ENCODE measurements at places on chromosomes 7 and 10.

GRCh38 chr7:128067983-128068382 lies 36.7 kb upstream of the LRRC4 start:
- DNase-seq: no peak

DNA sequence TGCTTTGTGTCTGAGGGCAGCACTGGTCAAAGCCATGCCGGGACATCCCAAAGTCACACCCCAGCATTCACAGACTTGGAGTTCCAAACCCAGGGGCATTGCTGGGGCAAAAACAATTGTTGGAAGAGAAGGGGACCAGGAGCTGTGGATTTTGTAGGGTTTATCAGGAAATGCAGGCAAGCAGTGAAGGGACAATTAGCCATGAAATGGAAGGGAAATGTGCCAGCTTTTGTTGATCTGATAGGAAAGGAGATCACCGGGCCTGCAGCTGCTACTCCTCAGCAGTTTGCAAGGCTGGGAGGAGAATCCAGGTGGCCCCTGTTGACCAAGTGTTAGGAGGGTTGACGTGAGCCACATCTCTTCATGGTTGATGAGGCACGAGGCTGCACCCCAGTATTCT lies 2.5 kb upstream of the BRI3 start:
- DNase-seq: no peak

GRCh38 chr10:49162761-49163310 lies 25.4 kb downstream of the TMEM273 start:
- no peak for DNase-seq

DNA sequence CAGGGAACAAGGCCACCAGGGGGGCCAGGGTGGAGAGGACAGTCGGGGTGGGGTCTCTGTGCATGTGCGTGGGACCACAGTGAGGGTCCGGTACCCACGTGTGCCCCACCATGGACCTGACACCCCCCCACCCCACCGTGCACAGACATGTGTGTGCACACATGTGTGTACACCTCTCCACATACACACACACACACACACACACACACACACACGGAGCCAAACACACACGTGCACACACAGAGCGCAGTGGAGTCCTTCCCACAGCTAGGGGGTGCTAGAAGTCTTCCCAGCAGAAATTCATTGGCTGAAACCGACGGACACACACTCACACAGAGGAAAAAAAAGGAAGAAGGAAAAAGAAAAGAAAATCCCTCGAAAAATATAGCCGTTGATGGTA lies 42.8 kb upstream of the GNA12 start:
- peak; percentile 68 for DNase-seq

- no peak for DNase-seq
These were observed 2.2 kb upstream of the ATP6V0E2 start for GRCh38 chr7:149871576-149871975.

DNA sequence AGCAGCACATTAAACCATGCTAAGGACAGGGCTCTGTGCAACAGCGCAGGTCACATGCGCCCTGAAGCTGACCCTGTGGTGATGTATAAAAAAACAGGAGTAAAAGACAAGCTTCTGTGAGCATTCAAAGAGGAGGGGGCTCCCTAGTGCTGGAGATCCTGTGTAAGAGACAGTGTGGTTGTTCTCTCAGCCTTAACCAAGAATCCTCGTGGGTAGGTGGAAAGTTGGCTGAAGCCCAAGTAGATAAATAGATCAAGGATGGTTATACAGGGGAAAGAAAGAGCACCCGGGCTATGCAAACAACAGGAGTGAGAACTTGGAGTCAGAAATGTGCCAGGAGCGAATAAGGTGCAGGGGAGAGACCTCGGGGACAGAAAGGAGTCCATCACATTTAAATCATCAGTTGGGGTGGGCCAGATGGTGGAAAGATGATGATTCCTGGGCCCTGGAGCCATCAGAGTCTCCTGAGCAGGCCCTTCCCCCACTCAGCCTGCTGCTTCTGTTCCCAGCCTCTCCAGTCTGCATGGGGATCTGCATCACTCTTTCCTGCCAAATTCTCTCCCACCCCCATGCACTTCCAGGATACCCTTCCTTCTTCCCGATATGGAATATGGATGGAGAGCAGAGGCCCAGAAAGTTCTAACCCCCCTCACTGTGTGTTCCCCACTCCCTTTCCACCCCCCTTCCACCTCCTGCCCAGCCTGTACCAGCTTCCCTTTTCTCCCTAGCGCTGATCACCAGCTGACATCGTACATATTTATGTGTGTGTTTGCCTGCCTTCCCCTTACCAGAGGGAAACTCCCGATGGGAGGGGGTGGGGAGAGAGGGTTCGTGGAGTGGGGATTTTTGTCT lies 78.1 kb upstream of the PRR15 start:
- no peak for DNase-seq

GRCh38 chr7:4500812-4501211 lies 181.3 kb upstream of the FOXK1 start:
- DNase-seq: no peak
